ENCODE measurements at places on chromosomes 16 and 17.

- DNase-seq, result no peak
Observed at GRCh38 chr17:43431714-43432523, 33.1 kb downstream of the ARL4D start.

GRCh38 chr16:79188115-79188738, 412.3 kb downstream of the MAF start:
- no peak for DNase-seq

DNA sequence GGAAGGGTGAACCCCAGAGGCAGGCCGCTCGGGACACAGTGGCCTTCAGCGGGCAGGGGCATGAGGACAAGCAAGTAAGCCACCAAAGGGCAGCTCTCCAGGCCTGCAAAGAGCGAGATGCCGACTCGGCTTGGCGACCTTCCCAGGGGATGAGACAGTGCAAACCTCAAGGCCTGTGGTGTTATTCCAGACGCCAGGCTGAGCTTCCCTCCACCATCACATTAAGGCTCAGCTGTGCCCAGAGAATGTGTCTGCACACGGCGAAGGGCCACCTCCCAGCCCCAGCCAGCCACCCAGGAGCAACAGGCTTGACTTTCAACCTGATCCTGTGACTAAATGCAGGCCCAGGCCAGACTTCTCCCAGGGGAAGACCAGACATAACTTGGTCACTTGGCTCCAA, 251.4 kb downstream of the SOX9 start:
- no peak for DNase-seq

- DNase-seq, result no peak
Observed at GRCh38 chr16:54579106-54579728, 292.6 kb upstream of the IRX3 start.

DNA sequence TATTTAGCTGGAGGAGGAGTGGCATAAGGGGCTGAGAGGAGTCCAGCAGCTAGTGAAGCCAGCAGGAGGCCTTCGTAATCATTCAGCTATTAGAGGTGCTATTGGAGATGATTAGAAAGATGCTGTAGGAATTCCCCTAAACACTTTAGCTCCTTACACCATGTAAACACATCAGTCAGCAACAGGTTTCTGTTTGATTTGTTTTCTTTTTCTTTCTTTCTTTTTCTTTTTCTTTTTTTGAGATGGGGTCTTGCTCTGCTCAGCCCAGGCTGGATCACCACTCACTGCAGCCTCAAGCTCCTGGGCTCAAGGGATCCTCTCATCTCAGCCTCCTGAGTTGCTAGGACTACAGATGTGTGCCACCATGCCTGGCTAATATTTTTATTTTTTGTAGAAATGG, 10.6 kb upstream of the SEPHS2 start:
- no peak for DNase-seq

GRCh38 chr16:23279721-23280153, 22.4 kb upstream of the SCNN1B start:
- no peak for DNase-seq

DNA sequence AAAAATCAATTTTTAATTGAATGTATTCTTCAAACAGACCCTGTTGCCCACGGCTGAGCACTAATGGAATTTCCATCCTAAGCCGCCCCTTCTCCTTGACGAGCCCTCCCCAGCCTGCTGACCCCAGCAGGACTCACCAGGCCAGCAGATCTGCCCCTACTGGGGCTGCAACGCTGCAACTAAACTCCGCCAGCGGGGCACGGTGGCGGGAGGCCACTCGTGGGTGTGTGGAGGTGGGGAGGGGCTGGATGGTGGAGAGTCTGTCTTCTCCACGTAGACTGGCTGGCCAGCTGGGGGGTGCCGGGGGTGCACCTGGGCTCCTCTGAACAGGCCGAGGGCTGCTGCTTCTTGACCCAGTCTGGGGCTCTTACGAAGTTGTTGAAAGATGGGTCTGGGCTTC, 67.8 kb downstream of the ENGASE start:
- DNase-seq, result no peak

Data from CD4-positive, alpha-beta T cell treated with Interleukin-6 for 4 hours (primary cell).